ENCODE measurements at places on chromosomes 4 and X.

DNA sequence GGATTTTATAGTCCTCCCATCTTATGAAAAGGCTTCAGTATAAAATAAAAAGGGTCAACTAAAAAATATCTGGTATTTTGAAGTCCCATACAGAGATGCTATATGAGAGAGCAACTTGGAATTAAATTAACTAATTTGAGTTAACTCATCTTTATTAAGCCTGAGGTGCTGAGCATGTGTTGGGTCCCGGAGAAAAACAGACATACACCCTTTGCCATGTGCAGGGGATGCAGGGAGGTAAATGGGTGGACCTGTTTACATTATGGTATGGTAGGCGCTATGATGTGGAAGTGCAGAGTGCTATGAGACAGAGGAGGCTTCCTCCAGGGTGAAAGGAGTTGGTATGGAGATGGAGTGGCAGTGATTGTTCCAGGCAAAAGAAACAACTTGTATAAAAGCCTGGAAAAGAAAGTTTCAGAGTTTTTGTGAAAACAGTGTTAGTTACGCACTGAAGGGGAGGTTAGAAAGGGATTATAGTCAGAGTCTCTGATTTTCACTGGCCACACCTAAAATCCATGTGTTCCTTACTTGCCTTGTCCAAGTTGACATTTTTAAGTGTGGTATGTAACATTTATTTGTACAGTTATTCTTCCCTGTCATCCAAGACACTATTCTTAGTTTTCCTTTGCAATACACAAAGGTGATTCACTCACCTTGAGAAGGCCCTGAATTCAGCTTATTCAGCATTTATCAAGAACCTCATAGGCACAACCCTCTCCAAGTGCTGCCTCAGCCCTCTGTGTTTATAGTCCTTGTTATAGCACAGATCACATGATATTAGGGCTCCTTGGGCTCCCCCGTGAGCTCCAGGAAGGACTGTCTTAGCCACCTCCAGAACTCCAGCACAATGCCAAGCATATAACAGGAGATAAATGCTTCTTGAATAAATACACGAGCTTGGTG, 152.0 kb downstream of the RASL11B start:
- DNase-seq, result no peak

- no peak for DNase-seq
These were observed 29.3 kb upstream of the CFAP299 start for GRCh38 chr4:80306260-80306659.

DNA sequence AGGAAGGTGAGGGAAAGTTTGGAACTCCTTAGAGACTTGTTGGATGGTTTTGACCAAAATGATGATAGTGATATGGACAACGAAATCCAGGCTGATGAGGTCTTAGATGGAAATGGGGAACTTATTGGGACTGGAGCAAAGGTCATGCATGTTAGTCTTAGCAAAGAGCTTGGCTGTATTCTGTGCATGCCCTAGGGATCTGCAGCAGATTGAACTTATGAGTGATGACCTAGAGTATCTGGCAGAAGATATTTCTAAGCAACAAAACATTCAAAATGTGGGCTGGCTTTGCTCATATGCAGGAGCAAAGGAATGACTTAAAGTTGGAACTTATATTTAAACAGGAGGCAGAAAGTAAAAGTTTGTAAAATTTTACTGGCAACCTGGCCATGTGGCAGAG, 489.3 kb upstream of the DIPK2B start:
- no peak for DNase-seq

- DNase-seq, result no peak
These were observed 721 bp downstream of the FAM184B start for GRCh38 chr4:17780501-17781299.

DNA sequence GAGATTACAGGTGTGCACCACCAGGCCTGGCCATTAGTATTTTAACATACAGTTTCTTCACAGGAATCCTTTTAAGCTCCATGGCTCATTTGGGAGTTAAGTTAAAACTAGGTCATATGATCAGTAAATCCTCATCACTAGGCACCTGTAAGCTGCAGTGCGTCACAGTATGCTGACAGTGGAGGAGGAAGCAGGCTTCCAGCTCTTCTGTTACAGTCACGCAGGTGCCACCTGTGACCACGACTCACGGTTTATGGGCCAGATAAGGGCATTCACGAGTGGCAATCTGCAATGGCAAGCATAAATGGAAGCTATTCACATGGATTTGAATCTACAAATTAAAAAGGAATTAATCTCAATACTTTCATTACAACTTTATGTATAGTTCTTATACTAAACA, 129.4 kb upstream of the BCOR start:
- no peak for DNase-seq

DNA sequence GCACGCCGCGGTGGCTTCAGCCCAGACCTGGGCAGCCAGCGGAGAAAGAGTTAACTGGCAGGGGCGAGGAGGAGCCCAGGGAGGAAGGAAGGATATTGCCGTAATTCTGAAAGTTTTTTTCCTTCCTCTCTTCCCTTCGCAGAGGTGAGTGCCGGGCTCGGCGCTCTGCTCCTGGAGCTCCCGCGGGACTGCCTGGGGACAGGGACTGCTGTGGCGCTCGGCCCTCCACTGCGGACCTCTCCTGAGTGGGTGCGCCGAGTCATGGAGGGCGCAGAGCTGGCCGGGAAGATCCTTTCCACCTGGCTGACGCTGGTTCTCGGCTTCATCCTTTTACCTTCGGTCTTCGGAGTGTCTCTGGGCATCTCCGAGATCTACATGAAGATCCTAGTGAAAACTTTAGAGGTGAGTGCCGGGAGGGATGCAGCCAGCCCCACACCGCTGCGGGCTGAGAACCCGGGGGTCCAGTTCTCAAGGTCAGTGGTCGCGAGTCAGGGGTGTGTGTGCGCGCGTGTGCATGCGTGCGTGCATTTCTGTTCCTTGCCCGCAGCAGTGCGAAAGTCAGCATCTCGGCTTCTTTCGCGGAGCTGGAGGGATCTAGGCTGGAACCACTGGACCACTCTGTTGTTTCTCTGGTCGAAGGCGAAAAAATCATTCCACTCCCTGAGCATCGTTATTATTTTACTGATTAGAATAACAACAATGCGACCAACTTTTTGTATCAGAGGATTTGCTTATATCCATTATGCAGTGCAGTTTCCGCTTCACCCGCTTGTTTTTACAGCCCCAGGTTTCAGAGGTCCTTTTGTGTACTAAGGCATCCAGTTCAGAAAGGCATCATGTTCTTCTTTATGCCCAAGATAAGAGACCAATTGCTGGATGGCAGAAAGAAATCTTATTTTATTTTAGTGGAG, 709 bp downstream of the GPAT3 start:
- DNase-seq, result no peak

GRCh38 chr4:87547016-87547708, 18.0 kb upstream of the SPARCL1 start:
- DNase-seq, result no peak

DNA sequence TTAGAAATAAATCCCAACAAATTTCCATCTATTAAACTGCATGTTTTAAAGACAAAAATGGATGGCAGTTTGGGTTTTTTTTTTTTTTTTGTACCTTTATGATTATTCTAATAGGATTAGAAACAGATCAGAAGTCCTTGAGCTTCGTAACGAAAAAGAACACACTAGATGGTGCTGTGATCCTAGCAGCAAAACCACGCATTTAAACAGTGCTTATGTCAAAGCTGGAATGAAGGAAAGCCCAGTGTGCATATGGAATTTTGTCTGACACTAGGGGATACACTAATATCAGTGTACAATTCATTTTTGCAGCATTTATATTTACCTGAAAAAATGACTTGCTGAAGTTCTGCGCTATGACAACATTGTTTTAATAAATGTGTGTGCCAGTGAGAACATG, 229.1 kb downstream of the VEGFC start:
- DNase-seq, result no peak

DNA sequence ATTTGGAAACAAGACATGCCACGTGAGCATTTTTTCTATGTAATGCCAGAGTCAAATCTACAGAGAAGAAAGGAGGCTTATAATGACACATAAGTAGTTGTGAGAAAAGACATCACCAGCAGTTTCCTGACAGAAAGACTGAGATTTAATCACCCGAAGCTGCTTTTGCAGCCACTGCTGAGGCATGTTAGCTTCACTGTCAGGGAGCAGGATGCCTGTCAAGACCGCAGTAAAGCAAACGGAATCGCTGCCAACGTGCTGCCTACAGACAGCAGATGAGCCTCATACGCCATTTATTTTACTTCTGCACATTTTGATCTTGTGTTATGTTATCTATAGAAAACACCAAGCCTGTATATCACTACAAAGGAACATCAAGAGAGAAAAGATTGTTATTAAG, 68.7 kb upstream of the NDST3 start:
- no peak for DNase-seq

DNA sequence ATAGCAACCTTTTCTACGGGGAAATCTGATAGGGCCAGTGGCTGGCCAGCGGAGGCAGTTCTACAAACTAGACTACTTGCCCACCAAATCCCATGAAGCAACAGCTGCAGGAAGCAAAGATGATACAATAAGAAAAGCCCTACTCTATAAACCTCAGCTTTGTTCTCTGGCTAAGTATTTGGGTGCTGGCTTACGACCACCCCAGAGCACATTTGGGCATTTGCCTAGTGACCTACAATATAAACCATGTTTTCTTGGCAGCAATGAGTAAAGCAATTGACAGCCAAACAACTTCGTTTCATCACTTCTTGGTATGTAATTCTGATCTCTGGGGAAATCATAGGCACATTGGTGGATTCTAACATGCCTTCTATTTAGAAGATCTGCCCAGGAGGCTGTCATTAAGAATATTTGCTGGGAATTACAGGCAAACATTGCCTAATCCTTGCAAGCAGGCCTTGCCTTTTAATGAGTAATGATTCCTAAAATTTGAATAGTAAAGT, 7.5 kb upstream of the LHFPL1 start:
- no peak for DNase-seq

DNA sequence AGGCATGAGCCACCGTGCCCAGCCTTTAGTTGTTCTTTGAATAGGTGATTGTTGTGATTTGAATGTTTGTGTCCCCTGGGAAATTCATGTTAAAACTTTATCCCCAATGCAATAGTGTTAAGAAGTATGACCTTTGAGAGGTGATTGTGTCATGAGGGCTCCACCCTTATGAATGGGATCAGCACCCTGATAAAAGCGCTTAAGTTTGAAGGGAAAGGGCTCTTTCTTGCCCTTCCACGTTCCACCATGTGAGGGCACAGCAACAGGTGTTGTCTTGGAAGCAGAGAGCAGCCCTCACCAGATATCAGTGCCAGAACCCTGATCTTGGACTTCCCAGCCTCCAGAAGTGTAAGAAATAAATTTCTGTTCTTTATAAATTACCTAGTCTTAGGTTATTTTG, 33.7 kb upstream of the RP2 start:
- DNase-seq, result no peak

- DNase-seq, result no peak
These were observed 81.1 kb downstream of the PPP2R2C start for GRCh38 chr4:6391186-6391851.

GRCh38 chr4:143482840-143483239, 30.7 kb upstream of the SMARCA5 start:
- no peak for DNase-seq

- no peak for DNase-seq
These were observed 15.6 kb downstream of the ALPK1 start for GRCh38 chr4:112312610-112313239.

DNA sequence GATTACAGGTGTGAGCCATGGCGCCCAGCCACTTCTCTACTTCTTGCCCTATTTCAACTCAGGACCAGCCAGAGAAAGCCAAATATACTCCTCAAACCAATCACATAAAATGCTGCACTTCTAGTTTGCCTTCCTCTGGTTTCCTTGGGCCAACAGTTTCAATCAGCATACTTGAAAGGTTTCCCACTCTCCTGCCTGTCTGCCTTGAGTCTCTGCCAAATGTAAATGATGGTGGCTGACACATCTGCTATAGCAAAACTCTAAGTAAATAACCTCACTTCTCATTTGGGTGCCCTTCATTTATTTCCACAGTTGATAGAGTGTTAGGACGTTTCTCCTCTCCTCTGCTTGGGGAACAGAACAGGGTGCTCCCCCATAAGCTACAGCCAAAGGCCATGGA, 36.4 kb upstream of the PPA2 start:
- DNase-seq, result no peak

DNA sequence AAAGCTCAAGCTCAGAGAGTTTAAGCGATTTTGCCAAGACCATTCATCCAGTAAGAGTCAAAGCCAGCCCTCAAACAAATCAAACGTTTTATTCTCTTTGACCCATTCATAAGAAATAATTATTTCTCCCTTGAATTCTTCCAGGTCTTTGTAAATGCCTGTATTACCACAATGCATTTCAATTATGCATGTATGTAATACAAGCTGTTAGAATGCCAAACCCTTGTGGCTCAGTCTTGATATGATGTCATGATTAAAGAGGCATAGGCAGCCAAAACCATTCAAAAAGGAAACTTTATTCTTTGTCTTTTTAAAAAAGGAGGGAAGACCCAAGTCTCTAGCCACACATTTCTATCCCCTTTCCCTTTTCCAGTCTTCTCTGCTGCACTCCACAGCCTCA, 56.5 kb upstream of the PGM2 start:
- no peak for DNase-seq

GRCh38 chr4:98222306-98222705, 38.9 kb upstream of the RAP1GDS1 start:
- DNase-seq, result no peak

DNA sequence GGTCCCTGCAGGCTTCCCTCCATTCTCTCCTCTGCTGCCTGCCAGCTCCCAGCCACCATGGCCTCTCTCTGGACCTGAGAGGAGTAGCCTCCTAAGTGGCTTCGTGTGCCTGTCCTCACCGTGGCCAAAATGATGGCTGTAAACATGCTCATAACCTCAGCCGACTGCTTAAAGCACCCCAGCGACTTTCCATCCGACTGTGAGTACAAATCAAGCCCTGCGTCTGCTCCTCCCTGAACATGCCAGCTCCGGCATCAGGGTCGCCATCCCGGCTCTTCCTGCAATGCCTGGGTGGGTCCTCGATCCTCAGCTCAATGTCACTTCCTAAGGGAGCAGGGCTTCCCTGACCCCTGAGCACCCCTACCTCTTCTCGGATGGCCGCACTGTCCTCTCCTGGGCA, 3.3 kb upstream of the SORCS2 start:
- no peak for DNase-seq

GRCh38 chr4:56971383-56971782, 6.0 kb downstream of the NOA1 start:
- no peak for DNase-seq

DNA sequence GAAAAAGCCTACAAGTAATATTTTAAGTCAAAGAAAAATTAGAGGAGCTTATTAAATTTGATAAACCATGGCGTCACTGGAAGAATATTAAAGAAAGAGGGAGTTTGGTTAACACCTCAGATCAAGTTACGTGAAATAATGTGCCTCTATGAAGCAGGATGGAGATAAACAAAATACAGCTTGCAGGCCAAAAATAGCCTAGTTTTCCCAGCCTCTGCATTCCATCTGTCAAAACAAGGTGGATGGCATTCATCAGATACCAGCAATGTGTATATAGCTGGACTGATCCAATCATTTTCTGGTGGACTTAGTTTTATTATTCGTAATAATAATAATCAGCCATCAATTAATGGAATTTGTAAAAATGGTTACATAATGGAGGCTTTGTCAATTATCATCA, 230.7 kb downstream of the NR3C2 start:
- DNase-seq, result no peak

GRCh38 chr4:41930139-41930831, 4.9 kb upstream of the TMEM33 start:
- DNase-seq, result no peak
